ENCODE measurements at places on chromosomes 11 and 22.
A peak's percentile ranks its signal among the peaks of the same experiment; 100 is the strongest.

GRCh38 chr22:22995166-22995565 is 75.2 kb upstream of the GNAZ start:
- DNase-seq = no peak

DNA sequence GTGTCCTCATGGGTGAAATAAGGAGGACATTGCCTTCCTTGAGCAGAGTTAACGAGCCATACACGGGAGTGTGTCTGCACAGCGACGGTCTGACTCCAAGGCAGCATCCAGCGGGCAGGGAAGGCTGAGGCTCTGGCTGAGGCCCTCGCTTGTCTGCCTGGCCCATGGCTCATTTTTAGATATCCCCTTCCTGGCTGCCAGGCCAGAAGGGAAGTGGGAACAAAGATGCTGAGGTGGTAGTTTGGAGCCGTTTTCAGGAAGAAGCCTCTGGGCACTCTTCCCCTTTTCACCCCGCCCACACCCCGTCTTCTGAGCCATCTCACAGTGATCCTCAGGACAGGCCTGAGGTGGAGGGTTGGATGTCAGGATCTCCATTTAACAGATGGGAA is 3.0 kb upstream of the SLCO2B1 start:
- no peak for DNase-seq

DNA sequence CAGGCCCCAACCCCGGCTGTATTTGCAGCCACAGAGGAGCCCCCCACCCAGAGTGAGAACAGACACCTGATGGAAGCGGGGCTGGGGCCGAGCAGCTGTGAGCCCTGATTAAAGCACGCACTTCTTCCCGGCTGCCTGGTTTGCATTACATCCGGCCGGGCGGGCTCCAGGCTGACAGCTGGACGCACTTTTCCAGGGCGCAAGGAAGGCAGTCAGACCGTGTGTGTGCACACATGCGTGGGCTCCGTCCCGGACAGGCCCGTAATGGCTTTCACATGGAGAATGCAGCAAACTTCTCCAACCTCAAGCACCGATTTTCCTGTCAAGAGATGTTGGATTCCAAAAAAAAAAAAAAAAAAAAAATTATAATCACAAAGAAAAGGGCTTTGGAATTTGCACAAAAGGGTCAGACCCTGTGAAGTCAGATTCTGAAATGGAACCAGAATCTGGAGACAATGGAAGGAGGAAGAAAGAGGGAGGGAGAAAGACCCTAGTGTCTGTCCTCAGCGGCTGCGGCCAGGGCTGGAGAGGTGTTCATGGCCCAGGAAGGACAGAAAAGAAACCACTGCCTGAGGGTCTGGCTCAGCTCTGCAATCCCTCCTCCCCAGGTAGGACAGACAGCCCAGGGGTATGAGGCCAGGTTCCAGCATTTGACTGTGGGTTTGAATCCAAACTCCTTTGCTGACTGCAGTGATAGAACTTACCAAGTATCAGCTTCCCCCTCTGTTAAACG is 365.5 kb downstream of the MN1 start:
- DNase-seq = no peak

DNA sequence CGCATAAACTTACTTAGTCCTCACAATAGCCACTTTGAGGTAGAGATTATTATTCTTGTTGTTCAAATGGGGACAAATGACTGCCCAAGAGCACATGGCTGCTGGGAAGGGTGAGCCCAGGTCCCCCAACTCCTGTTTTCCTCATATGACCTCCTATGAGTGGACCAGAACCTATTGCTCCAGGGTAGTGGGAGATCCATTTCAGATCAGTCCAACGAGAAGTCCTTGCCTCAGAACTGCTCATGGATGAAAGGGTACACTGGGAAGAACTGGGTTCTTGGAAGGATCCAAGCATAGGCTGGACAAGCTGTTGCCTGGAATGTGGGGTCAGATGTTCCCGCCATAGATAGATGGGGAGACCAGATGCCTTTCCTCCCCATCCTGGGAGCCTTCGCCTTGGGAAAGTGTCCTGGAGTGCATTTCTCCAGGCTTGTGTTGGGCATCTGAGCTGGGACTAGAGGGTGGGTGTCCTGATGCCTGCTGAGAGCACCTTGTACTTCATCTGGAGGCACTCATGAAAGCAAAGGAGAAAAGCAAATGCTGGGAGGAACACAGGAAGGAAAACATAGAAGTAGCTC is 146.3 kb upstream of the B3GAT1 start:
- peak; percentile 90 for DNase-seq

GRCh38 chr22:25465949-25466348 is 98.5 kb upstream of the GRK3 start:
- no peak for DNase-seq

DNA sequence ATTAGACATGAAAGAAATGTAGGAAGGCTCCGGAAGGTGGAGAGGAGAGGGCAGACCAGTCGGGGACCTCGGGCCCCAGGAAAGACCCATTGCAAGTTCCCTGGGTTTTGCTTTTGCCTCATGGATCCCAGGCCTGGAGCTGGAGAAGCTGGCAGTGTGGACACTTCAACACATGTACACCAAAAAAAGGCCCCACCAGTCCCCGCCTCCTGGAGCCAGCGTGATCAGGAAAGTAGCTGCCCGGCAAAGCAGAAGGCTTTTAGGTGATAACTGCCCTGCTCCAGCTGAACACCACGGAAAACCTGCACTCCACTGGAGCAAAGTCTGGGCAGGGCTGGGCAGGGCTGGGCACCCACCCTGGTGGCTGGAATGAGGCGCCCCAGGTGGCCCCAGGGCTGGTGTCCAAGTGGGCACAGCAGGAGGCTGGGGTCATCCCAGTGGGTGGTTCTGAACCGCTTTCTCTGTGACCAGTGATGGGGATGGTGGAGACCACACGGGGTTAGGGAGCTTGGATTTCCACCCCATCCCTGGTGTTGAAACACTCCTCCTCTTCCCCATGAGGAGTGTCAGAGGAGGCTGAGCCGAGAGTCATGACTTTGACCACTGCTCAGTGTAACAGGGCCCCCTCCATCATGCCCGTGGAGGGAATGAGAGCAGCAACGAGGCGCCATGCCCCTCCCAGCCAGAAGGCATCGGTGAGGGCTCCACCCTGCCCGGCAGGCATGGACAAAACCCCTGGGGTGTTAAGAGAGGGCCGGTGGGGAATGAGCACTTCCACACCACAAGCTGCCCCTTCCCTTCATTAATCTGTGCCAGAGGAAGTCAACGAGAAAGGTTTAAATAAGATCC is 16.9 kb upstream of the MUC5AC start:
- no peak for DNase-seq

DNA sequence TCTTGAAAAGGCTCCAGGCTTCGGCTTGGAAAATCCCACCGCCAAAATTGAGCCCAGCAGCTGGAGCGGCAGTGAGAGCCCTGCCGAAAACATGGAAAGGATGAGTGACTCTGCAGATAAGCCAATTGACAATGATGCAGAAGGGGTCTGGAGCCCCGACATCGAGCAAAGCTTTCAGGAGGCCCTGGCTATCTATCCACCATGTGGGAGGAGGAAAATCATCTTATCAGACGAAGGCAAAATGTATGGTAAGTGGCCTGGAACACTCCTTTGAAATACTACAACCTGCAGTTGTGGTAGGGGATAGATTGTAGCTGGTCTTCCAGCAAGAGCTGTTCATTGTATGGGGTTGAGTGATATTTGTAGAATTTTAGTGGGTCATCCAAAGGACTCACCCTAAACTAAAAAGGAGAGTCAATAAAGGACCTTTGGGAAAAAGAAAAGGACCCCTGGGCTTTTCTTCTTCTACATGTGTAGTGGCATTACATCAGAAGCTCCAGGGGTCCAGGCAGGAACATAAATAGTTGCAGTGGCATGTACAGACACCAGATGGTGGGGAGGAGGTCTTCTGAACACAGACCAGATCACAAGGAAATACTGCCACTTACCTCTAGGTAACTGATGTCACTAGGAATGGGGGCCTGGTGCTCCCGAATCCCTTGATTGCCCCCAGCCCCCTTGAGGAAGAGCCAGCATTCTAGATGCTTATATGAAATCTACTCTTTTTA is 90.1 kb downstream of the TEAD1 start:
- peak; percentile 49 for DNase-seq

- DNase-seq = no peak
These were observed 45.3 kb upstream of the GALNT18 start for GRCh38 chr11:11667056-11667455.

DNA sequence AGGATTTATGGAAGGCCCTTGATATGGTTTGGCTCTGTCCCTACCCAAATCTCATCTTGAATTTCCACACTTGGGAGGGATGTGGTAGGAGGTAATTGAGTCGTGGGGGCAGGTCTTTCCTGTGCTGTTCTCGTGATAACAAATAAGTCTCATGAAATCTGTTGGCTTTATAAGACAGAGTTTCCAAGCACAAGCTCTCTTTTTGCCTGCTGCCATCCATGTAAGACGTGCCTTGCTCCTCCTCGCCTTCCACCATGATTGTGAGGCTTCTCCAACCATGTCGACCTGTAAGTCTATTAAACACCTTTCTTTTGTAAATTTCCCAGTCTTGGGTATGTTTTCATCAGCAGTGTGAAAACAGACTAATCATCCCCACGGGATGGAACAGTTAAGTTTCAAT is 557.2 kb upstream of the ISX start:
- no peak for DNase-seq

DNA sequence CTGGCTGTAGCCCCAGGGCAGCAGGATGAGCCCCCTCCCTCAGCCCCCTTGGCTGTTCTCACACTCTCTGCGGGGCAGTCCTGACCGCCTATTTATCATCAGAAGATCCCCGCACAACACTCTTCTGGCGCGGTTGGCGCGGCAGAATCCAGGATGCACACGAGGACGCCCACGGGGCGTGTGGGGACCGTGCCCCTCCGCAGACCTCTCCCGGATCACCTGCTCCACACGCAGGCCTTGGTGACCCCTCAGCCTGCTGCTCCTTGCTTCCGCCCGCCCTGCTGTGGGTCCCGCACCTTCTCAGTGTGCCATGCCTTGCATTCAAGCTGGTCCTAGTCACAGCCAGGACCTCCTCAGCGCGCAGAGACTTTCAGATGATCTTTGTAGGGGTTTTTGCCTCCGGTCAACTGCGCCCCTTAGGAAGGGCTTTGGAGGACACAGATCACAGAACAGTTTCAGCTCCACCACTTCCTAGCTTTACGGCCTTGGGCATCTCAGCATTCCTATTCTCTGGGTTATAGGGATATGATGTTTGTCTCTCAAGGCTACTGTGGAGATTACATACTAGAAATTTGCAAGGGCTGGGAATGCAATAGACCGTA is 841 bp upstream of the TUB start:
- no peak for DNase-seq

DNA sequence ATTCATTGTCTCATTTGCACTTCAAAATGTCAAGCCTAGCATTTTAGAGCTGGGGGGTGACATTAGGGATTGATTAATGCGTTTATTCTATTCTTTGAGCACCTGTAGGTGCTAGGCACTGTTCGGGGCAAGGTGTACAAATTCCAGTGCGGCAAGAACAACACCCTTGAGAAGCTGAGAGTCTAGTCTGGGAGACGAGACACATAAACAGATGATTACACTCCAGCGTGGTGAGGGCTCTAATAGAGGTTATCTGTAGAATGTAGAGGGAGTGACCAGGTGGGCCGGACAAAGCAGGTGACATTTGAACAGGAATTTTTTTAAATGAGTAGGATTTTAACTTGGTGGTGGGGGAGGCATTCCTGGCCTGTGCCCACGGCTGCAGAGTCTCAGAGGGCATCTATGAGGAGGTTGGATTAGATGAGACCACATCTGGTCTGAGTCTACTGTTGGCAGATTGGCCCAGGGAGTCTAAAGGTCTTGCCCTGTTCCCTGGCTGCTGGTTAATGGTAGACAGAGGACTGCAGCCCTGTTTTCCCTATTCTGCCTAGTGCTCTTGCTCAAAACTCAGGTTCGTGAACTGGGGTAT is 970 bp downstream of the CAT start:
- no peak for DNase-seq

DNA sequence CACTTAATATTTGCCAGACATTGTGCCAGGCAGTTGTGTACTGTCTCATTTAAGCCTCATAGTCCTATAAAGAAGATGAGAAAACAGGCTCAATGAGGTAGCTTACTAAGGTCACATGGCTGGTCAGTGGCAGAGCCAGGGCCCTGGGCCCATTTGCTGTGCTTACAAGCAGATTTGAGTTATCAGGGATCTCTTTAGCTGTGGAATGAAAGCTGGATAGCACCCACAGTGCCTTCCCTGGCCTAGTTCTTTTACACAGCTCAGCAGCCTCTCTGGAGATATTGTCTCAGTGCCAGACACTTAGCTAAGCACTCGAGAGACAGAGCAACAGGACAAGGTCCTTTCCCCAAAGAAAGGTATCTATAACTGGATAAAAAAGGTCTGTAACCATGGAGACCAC is 6.1 kb downstream of the TMEM86A start:
- DNase-seq = no peak

DNA sequence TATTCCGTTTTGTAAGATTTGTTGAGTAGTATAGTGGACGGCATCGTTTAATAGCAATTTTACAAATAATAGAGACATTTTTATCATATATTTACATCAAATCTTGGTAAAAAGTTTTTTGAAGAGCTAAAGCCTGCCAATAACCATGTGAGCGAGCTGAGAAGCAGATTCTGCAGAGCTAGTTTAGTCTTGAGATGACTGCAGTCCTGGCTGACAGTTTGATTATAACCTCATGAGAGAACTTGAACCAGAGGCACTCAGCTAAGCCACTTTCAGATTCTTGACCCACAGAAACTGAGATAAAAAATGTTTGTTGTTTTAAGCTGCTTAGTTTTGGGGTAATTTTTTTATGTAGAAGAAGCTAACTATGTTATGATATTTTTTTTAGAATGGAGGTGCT is 78.9 kb downstream of the PDE3B start:
- DNase-seq = no peak

- no peak for DNase-seq
These were observed 4.8 kb upstream of the APOBEC3H start for GRCh38 chr22:39092111-39092862.

GRCh38 chr22:19757140-19757984 is 3.2 kb upstream of the TBX1 start:
- DNase-seq = no peak

- no peak for DNase-seq
These were observed 5.0 kb upstream of the MTNR1B start for GRCh38 chr11:92964471-92964870.

All from vagina (tissue), 2 donors.